ENCODE measurements at places on chromosomes 11 and 22.

GRCh38 chr11:133945087-133945974 lies 11.4 kb downstream of the IGSF9B start:
- DNase-seq, result no peak

- no peak for DNase-seq
Measured at GRCh38 chr11:87463486-87464102, 425.9 kb downstream of the TMEM135 start.

GRCh38 chr11:74460065-74460464 lies 7.3 kb downstream of the KCNE3 start:
- DNase-seq, result no peak

DNA sequence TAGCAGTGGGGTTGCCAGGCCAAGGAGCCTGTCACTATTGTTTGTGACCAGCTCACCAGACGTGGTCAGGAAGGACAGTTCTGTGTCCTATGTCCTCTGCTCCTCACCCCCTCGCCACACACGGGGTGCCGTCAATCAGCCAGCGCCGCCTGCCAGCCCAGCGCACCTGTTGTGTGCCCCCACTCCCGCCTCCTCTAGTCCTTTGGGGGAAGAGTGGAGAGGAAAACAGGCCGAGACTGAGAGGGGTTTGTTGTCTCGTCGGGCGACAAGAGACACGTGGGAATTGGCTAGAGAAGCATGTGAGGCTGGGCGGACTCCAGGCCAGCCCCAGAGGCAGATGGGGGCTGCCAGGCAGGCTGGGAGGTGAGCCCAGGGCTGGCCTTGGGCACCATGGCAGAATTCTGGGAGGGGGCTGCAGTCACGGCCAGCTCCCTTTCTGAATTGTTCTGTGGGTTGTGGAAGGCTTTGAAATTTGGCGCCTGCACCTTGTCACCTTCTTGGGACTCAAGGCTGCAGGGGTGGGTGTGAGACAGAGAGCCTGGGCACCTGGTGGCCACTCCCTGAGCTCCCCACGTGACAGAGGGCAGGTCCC lies 3.1 kb upstream of the KCNQ1OT1 start:
- no peak for DNase-seq

- no peak for DNase-seq
Measured at GRCh38 chr11:8005556-8005955, 18.4 kb downstream of the EIF3F start.

GRCh38 chr11:71933141-71933933 lies 4.5 kb downstream of the RNF121 start:
- no peak for DNase-seq

DNA sequence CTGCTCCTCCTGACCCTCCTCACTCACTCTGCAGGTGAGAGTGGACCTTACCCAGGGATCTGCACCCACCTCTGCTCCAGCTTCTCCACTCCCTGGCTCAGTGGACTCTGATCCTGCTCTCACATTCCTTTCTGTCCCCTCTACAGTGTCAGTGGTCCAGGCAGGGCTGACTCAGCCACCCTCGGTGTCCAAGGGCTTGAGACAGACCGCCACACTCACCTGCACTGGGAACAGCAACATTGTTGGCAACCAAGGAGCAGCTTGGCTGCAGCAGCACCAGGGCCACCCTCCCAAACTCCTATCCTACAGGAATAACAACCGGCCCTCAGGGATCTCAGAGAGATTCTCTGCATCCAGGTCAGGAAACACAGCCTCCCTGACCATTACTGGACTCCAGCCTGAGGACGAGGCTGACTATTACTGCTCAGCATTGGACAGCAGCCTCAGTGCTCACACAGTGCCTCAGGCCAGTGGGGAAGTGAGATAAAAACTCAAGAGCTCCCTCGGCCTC lies 29.7 kb upstream of the VPREB1 start:
- DNase-seq, result no peak

- DNase-seq, result no peak
Measured at GRCh38 chr11:12164061-12165014, 53.9 kb downstream of the MICAL2 start.

GRCh38 chr11:71203681-71204080 lies 48.7 kb downstream of the SHANK2 start:
- no peak for DNase-seq

DNA sequence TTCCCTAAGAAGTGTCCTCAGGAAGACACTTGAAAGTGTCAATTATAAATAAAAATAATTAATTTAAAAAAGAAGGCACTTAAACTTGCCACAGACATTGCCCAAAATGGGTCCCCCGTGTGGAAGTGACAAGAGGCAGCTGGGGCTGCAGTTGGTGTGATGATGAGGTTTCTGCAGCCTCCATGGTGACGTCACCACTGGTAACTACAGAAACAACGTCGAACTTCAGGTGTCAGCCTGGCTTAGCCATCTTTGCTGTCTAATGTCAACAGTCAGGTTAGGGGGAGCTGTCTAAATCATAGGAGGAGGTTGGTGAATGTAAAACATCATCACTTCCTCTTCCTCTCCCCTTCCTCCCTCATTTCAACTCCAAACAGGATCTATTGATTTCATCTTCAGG lies 328.6 kb downstream of the MN1 start:
- no peak for DNase-seq

GRCh38 chr11:75002516-75002915 lies 13.8 kb downstream of the NEU3 start:
- no peak for DNase-seq

DNA sequence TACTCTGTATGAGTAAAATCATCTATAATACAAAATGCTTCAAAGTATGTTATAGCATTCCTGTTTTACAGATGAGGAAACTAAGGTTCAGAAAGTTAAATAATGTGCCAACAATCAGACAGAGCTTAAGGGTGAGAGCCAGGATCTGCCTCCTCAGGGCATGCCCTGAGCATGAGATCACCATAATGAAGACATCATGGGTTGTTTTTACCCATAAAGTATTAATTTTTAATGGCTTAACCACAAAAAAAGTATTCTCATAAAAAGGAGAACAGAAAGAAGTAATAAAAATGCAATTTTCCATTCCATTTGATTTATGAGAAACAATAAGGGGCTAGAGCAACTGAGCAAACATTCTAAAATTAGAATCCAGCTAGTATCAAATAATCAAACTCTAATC lies 534.3 kb upstream of the ARHGAP42 start:
- DNase-seq, result no peak

DNA sequence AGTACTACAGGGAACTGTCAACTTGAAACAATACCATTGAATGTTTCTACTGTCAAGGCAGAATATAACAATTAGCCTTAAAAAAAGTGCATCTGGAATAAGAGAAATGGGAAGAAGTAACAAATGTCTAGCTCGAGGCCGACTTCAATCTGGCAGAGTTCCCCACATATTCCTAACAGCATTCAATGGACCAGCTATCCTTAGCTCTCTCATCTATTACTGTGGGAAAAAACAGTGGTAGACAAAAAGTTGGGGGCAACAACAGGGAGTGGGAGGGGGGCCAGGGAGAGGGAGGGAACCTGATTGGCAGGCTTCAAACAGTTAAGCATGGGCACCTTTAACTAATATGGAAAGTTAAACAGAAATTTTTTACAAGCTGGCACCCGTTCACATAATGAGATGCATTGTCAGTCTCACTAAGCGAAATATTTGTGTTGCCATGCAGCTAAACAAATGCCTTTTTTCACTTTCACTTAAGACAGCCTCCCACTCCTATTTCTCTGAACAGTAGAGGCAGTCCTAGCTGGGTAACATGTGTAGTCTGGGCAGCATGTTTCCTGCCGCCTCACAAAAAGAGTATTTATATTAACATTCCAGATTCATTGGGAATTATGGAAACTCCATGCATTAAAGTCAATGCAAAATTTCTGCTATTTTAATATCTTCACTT lies 62.2 kb upstream of the SOX6 start:
- no peak for DNase-seq

- DNase-seq, result no peak
Measured at GRCh38 chr22:46060292-46061123, 83.5 kb upstream of the WNT7B start.

GRCh38 chr11:102936864-102937509 lies 18.5 kb downstream of the MMP13 start:
- DNase-seq, result no peak

- no peak for DNase-seq
Measured at GRCh38 chr11:130451231-130452019, 3.0 kb downstream of the ADAMTS15 start.

- no peak for DNase-seq
Measured at GRCh38 chr11:29227811-29228210, 789.0 kb downstream of the KCNA4 start.

GRCh38 chr11:102239911-102240310 lies 77.4 kb upstream of the BIRC3 start:
- DNase-seq, result no peak

GRCh38 chr22:20153945-20154344 lies 3.1 kb upstream of the CCDC188 start:
- DNase-seq, result no peak

- no peak for DNase-seq
Measured at GRCh38 chr11:63608353-63609345, 5.6 kb downstream of the PLAAT3 start.

- DNase-seq, result no peak
Measured at GRCh38 chr22:48071305-48071704, 1308.9 kb downstream of the TBC1D22A start.

DNA sequence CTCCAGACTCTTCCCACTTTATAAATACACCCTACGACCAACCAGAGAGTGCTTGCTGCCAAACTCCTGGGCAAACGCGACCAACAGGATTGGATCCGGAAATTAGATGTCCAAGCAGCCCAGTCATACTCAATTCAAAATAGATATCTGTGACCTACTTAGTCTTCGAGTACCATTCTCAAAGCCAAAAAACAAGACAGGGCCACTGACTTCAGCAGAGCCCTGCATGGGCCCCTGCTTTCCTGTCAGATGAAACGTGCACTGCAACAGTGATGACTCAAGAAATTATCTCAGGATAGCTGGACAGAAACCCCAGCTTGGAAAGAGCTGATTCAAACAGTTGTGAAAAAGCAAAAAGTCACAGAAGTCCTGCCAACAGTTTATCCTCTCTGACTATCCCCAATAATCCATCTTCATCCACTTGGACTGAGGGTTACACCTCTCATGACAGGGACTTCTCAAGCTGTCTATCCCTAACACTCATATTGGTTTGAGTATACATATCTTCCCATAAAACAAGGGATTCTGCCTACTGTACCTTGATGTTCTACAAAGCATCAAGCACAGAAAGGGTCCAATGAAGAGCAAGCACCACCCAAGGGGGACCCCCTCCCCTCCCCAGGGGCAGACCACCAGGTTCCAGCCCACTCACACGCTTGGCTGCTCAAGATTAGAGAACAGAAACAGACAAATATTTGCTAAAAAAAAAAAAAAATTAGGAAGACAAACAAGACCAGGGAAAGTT lies 17.4 kb downstream of the SMCO4 start:
- no peak for DNase-seq

- no peak for DNase-seq
Measured at GRCh38 chr11:47923667-47924066, 56.7 kb upstream of the PTPRJ start.

DNA sequence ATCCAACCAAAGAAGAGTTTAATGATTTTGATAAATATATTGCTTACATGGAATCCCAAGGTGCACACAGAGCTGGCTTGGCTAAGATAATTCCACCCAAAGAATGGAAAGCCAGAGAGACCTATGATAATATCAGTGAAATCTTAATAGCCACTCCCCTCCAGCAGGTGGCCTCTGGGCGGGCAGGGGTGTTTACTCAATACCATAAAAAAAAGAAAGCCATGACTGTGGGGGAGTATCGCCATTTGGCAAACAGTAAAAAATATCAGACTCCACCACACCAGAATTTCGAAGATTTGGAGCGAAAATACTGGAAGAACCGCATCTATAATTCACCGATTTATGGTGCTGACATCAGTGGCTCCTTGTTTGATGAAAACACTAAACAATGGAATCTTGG lies 23.9 kb downstream of the KDM4D start:
- no peak for DNase-seq

GRCh38 chr11:121059605-121060004 lies 35.7 kb downstream of the TBCEL start:
- DNase-seq, result no peak

DNA sequence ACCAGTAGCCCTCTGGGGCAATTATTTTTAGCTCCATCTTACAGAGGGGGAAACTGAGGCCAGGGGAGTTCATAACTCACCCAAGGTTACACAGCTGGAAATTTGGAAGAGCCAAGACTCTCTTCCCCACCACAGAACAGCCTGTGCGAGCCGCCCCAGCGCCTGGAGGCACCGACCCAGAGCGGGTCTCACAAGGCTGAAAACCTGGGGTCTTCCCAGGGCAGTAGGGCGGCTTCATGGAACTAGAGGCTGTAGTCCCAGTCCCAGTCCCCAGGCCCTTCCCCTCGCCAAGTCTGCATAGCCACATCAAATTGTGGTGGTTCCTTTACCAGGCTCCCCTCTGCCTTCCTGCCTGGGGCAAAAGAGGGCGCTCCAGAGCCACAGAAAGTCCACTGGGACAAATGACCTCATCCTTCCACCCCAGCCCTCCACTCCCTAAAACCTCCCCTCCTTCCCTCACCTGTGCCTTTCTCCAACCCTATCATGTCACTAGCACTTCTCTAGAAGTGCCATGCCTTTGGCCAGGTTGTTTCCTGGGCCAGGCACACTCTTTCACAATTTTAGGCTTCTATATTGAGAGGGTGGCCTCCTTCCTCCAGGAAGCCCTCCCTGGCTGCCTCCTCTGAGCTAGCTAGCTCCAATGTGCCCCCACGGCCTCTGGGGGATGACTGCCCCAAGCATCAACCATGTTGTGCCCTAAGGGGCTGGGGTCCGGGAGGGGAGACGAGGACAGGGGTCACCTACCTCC lies 15.2 kb upstream of the CDC42EP1 start:
- DNase-seq, result peak; percentile 68

DNA sequence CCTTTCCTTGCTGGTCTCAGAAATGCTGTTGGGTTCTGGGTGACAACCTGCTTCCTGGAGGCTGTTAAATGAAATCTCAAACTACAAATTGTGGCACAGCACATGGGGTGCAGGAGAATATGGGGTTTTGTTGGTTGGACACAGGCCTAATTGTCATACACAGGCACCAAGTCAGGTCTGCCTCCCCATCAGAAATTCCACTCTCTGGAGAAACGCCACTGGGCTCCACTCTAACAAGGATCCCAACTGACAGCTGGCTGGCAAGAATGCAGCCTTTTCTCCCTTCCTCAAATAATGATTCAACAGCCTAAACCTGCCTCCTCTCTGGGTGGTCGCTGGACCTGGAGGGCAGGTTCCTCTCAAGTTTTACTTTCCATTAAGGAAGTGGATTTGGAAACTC lies 177.8 kb upstream of the NARS2 start:
- DNase-seq, result no peak

DNA sequence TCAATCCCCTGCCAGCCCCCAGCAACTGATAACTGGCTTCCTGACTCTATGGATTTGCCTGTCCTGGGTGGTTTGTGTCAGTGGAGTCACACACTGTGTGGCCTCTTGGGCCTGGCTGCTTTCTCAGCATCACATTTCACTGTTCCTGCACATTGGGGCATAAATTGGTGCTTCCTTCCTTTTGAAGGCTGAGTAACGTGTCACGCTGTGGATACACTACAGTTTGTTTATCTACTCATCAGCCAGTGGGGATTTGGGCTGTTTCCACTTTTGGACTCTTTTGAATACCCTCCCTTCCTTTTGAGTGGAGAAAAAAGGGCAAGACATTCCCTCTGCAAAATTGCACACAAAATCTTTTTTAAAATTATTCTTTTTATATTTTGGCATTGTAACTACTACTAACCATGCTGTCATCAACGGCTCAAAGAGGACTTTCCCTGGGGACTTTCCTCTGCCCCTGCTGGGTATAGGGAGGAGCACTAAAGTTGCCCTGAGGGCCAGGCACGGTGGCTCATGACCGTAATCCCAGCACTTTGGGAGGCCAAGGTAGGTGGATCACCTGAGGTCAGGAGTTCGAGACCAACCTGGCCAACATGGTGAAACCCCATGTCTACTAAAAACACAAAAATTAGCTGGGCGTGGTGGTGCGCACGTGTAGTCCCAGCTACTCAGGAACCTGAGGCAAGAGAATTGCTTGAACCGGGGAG lies 7.8 kb upstream of the CELSR1 start:
- no peak for DNase-seq
